Stimulated activated CD8-positive, alpha-beta memory T cell treated with anti-CD3 and anti-CD28 coated beads, Interleukin-15, amount 100 ng/mL, for 24 hours (primary cell): ENCODE measurements at places on chromosomes 16 and 17.

DNA sequence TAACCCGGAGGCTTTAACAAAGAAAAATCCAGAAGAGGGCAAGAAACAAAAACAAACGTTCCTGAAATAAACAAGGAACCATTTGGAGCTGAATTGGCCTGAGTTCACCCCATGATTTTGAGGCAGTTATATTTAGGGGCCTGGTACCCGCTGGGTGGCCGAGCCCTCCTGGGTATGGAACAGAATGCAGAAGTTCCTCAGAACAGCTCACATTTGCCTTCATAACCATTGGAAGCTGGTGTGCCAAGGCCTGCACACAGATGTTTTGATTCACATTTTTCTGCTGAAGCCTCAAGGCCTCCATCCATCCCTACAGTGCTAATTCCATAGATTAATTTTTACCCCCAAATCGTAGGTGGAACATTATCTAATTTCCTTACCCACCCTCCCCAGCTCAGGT, 3.3 kb upstream of the ZFHX3 start:
- no peak for DNase-seq

DNA sequence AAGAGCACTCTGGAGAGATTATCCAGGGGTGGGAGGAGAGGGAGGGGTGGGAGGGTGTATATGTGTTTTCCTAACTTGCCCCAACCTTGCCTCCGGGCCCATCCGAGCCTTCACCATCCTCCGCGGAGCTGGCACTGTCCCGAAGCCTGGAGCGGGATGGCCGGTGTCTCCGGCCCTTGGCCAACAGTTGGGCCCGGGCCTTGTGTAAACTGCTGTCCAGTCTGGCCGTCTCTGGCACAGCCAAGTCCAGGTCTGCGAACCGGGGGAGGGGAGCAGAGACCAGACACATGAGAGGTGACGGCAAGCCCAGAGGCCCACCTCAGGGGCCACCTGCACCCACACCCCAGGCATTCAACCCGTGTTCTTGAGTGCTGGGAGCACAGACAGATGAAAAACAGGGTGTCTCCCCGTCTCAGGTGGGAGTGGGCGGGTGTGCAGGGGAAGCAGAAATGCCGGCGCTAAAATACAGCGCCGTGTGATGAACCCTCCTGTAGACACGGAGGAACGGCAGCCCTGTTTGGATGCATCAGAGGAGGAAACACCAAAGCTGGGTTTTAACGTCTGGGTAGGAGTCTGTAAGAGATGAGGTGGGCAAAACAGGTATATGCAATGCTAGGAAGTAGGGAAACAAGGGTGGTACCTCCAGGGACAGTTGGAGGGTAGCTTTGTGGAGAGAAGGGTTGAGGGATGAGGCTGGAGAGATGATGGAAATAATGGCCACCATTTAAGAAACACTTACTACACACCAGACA, 11.7 kb downstream of the SAMD14 start:
- no peak for DNase-seq

DNA sequence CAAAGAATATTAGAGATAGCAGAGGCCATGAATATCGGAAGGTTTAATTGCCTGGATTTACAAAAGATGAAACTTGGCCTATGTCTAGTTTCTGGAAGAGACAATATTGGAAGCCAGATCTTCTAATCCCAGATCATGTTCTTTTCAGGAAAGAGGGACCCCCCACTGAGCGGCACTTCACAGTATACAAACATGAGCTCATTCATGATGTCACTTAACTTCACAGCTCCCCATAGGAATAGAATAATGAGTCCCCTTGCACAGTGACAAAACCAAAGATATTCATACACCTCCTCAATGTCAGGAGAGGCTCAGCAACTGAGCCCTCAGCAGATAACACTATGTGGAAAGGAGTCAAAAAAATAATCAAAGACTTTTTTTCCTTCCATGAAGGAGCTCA, 147.5 kb downstream of the CDH11 start:
- DNase-seq: no peak

DNA sequence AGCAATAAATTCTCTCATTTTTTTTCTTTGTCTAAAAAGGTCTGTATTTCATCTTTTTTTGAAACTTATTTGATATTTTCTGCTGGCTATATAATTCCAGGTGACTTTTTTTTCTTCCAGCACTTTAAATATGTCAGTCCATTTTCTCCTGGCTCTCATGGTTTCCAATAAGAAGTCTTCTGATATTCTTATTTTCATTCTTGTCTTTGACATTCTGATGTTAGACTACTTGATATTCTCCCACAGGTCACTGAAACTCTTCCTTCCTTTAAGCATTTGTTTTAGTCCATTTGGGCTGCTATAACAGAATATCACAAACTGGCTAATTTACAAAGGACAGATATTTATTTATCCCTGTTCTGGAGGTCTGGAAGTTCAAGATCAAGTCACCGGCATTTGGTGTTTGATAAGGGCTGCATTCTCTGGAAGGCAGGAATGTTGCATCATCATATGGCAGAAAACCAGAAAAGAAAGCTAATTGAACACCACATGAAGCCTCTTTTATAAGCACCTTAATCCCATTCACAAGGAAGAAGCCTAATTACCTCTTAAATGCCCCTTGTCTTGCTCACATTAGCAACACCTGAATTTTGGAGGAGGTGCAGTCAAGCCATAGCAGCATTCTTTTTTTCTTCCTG, 242.1 kb upstream of the TNRC6C start:
- DNase-seq: no peak

DNA sequence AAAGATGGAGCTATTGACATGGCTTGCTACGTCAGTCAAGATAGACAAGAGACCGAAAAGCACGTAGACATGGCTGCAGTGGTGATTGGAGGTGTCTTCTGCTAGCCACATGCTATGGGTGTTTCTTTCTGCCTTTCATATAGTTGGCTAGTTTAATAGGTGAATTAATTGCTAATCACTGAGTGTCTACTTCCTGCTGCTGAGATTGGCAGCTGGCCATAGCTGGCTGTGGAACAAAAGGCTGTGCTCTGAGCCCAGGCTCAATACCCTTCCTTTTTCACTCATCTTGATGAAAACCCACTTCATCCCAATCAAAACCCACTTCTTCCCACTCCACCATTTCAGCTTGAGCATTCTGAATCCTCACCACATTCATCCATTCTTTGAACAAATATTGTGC, 221.4 kb upstream of the MAF start:
- DNase-seq: no peak

- DNase-seq: no peak
Measured at GRCh38 chr17:69828087-69828486, 246.9 kb upstream of the KCNJ16 start.

- DNase-seq: no peak
Measured at GRCh38 chr16:5176505-5176904, 78.9 kb upstream of the EEF2KMT start.

DNA sequence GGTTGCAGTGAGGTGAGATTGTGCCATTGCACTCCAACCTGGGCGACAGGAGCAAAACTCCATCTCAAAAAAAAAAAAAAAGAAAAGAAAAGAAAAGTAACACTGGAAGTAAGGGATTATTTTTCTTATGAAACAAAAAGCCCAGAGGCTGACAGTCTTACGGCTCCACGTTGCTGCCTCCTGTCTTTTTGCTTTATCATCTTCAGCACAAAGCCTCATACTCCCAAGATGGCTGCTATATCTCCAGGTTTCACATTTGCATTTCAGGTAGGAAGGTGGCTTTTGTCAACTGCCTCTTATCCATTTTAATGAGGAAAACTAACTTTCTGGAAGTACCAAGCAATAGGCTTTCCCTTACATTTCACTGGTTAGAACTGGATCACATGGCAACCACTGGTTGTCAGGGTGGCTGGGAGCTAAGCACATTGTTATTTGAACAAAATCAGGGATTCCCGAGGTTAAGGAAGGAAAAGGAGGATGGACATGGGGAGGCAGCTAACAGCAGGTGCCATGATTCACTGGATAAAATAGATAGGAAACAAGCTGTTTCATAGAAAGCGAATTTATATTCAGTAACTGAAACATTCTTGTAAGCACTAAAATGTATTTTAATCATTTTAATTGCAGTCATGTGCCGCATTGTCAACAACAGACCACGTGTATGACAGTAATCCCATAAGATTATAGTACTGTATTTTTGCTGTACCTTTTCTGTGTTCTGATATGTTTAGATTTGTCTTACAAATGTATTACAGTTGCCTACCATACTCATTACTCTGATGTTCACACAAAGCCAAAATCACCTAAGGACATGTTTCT, 58.6 kb downstream of the KSR1 start:
- DNase-seq: no peak

- DNase-seq: no peak
Measured at GRCh38 chr17:43967251-43967875, 13.6 kb upstream of the PYY start.

GRCh38 chr17:1535737-1536136, 19.3 kb upstream of the INPP5K start:
- DNase-seq: no peak

DNA sequence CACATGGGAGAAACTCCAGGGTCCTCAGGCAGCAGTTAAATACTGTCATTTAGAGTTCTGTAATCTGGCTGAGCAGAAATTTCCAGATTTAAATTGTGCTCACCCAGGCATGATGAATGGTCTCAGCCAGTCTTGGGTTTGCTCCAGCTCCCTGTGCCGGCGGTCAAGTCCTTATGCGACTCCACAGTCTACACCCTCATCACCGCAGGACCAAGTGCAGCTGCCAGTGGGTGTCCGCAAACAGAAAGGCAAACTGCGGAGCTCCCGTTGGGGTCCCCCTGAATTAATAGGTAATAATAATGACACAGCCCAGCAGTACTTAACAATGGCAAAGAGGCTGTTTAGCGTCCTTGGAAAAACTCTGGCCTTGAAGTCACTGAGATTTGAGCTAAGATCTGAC, 3.9 kb upstream of the CACNG4 start:
- DNase-seq: no peak

- no peak for DNase-seq
Measured at GRCh38 chr16:86521236-86522197, 11.2 kb downstream of the FOXF1 start.

GRCh38 chr16:1923299-1924034, 5.3 kb upstream of the HS3ST6 start:
- no peak for DNase-seq

DNA sequence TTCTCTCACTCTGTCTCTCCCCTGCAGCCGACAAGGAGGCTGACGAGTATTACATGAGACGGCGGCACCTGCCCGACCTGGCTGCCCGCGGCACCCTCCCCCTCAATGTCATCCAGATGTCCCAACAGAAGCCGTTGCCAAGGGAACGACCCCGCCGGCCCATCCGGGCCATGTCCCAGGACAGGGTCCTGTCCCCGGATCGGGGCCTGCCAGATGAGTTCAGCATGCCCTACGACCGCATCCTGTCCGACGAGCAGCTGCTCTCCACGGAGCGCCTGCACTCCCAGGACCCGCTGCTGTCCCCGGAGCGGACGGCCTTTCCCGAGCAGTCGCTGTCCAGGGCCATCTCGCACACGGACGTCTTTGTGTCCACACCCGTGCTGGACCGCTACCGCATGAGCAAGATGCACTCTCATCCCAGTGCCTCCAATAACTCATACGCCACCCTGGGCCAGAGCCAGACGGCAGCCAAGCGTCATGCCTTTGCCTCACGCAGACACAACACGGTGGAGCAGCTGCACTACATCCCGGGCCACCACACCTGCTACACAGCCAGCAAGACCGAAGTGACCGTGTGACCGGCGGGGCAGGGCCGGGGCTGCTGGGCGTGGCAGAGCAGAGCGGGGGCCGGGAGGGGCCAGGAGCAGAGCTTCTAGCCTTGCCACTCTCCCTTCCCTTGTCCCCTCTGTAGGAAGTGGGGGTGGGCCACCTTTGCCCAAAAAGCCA, 40.4 kb upstream of the DNAH9 start:
- DNase-seq: no peak

DNA sequence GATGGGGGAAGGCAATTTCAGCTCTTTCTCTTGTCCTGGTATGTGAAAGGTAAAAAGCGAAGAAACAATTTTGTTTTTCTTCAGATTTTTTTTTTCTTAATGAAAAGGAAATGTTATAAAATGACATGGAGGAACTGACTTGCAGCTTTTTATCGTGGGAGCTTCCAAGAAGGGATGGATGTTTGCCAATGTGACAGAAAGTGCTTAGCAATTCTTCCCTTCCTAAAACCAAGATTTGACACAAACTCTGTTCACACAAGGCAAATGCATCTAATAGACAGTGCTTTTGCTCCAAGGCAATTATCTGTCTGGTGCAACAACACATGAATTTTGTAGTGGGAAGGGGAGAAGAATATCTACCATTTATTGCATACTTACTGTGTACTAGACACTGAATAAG, 988.5 kb downstream of the CDH11 start:
- DNase-seq: no peak

- no peak for DNase-seq
Measured at GRCh38 chr16:79131321-79132075, 469.0 kb downstream of the MAF start.

DNA sequence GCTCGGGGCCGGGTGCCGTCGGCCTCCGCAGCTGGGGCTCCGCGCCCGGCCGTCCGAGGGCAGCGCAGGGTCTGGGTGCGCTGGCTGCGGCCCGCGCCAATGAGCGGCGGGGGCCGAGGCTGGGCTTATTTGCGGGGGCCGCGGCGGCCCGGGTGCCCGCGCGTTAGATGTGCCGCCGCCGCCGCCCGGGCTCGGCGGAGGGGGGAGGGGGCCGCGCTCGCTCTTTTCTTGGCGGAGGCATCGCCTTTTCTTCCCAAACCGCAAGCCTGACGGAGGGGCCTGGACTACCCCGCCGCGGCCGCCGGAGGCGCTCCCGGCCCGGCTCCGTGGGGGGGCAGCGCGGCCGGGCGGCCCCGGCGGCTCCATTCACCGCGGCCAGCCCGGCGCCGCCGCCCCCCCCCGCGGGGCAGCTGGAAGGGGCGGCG, at the start of gene NOTUM:
TSS of gene NOTUM (minus strand) at position 101 of the 425 bp plus-strand sequence. CDS start 278 bp downstream, outside the sequence.
- no peak for DNase-seq

GRCh38 chr16:31052114-31052513, 18.8 kb downstream of the STX4 start:
- DNase-seq: no peak

DNA sequence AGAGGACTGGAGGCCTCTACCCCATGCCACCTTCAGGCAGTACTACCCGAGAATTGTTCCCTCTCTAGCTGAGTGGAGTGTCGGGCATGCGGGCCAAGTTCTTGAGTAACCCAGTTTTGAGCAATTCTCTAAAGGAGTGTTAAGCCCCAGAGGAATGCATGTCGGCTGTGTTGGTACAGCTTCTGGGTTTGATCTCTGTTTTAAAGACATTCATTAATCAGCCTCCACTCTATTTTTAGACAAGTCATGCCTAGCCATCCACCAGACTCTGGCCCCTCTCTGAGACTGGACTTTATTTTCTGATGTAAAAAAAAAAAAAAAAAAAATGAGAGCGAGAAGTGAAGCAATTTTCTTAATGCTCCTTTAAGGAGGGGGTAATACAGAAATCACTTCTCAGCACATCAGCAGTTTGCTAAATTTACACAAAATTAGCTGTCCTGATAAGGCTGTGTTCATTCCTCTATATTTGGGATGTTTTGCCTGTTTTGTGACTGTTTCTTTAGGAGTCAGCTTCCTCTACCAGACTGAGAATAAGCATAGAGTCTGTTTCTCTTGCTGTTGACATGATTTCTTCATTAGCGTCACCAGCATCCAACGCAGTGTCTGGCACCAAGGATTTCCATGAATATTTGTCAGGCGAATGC, 88.7 kb downstream of the AXIN2 start:
- no peak for DNase-seq

GRCh38 chr16:52573365-52574299, 26.7 kb upstream of the TOX3 start:
- no peak for DNase-seq
